Fibroblast of skin of right biceps (primary cell): ENCODE measurements at places on chromosomes 12 and 14.
A peak's percentile ranks its signal among the peaks of the same experiment; 100 is the strongest.

DNA sequence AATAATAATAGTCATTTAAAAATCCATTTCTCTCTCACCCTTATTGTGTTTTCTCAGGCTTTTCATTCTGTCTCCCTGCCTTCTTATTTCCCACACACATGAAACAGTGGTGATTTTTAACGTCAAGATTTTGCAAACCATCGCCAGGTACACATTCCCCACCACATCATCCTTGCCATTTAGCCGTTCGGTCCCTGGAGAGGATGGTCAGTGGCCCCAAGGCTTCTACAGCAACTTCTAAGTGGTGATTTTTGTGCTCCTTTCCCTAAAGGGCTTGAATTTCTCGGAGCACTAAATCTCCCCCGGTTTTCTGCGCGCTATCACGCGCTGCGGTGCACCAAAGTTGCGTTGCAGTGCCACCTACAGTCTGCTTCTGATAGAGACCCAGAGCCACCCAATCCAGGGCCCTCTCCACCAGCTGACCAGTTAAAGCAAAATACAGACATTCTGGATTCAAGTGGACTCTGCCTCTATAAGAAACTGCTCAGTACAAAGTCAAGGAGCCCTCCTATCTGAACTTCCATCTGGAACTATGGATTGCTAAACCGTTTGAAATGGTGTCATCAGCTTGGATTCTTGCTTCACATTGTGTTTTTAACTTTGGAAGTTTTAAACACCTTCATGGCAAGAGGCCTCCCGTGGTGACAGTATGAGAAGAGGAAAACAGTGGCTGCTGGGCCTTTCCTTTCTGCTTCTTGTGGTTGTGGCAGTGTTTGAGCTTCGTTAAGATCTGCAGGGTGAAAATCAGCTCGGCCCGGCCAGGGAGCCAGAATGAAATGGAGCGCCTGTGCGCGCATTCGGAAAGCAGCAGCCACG lies 234.0 kb downstream of the SPTSSA start:
- peak; percentile 44 for DNase-seq

- DNase-seq = no peak
These were observed 153.4 kb upstream of the AEBP2 start for GRCh38 chr12:19285793-19286448.

GRCh38 chr14:35944847-35945246 lies 118.7 kb downstream of the BRMS1L start:
- no peak for DNase-seq

DNA sequence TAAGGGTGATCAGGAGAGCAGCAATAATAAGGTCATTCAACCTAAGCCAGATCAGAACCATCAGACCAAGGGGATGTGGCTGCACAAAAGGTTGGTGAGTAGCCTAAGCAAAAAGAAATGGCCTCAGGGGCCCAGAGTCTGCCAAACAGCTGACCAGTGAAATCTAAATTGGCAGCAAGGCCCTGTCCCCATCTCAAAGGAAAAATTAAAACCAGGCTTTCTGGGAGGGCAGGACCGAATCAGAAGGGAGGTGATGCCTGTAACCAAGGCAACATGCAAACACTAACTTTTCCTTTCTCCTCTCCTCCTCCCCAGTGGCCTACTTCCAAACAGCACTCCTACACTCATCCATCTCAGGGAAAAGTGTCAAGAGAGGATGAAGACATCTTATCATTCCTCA lies 256.4 kb downstream of the NUAK1 start:
- peak; percentile 58 for DNase-seq

- no peak for DNase-seq
These were observed 70.9 kb upstream of the PPP4R3A start for GRCh38 chr14:91580876-91581577.

- DNase-seq = no peak
These were observed 52.3 kb downstream of the E2F7 start for GRCh38 chr12:77013091-77013490.

DNA sequence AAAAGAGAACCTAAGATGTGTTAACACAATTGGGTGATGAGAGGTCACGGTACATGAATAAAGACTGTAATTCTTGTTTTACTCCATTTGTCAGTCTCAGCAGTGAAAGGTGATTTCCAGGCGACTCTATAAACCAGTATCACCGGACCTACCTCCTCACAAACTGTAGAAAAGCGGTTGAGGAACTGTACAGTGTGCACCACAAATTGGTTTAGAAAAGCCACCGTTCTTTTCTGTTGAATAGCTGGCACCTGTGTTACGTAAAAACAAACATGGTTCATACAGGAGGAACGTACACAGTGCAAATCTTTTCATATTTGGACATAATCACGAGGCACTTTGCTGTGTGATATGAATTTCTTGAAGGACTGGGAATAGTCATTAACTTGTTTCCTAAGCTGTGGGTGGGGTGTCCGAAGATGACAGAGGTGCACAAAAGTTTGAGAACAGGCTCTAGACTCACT lies 663 bp downstream of the WASHC3 start:
- no peak for DNase-seq

DNA sequence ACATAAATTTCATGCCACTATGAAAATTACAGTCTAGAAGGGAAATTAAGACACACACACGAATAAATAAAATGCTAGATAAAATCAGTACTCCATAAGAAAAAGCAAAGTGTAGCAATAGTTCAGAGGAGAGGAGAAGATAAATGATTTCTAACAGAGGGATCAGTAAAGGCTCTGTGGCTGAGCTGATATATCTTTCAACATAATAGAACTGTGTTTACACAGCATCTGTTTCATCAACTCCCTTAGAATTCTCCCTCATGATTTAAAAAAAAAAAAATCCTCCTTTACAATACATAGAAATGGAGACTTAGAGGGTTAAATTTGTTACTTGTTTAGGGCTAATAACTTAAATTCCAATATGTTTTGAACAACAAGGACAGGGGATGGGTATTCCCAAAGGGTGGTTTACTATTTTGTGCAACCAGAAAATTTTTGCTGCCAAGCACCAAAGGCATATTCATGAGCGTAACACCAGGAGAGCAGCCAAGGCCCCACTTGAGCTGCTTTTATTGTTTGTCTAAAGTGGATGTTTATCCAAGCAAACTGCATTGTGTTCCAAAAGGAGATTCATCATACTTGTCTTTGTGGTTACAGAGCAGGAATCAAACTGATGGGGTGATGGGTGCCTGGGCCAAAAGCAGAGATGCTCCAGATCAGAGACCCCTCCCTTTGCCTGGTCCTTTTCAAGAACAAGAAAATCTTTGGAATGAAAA lies 162.7 kb downstream of the BMP4 start:
- DNase-seq = no peak

- DNase-seq = peak; percentile 71
These were observed 84.7 kb downstream of the GALNT4 start for GRCh38 chr12:89439941-89440340.

GRCh38 chr14:77212097-77212870 lies 30.7 kb downstream of the TMEM63C start:
- no peak for DNase-seq

GRCh38 chr12:4034921-4035320 lies 161.7 kb upstream of the PARP11 start:
- DNase-seq = no peak
